ENCODE measurements at places on chromosomes 16 and 17. TPM values are rescaled to one million over a fixed set of nuclear protein-coding genes. Genes with fewer than 3 reads are reported as not detected.

Gene NTN1
- 0.42 TPM for total RNA-seq

Gene PRSS22
- total RNA-seq, result 2.0 TPM

Gene PRSS53
- total RNA-seq, result 1.1 TPM

Gene C17orf78
- total RNA-seq, result not detected

Gene CCL1
- not detected for total RNA-seq

Gene PMFBP1
- 0.05 TPM for total RNA-seq

Gene ZNF19
- 3.9 TPM for total RNA-seq

All from A549 treated with RU486 at 1 μM for 4 hours (cell line).